ENCODE measurements at places on chromosomes 12 and 14.

DNA sequence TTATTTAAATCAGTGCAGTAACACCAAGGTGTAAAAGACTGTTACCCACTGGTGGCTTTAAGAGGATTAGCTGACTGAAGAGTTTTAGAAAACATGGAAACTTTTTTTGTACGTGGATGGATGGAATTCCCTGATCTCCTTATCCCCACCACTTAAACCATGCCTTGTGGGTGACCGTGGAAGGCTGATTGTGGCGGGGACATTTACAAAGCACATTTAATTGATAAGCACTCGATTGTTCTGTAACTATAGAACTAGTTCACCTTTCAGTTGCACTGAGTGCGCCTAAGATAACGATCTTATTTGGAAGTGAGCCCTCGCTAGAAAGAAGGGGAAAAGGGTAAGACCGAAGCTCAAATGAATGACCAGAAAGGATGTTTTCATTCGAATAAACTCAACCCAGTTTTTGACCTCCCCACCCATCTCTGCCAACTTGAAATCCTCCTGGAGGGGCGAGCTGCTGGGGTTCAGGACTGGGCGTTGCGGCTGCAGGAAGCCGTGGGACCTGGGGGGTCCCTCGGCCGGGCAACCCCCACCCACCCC is 688 bp upstream of the RASSF3 start:
- no peak for DNase-seq

- peak; percentile 19 for DNase-seq
Measured at GRCh38 chr12:28253161-28253641, 62.9 kb downstream of the CCDC91 start.

DNA sequence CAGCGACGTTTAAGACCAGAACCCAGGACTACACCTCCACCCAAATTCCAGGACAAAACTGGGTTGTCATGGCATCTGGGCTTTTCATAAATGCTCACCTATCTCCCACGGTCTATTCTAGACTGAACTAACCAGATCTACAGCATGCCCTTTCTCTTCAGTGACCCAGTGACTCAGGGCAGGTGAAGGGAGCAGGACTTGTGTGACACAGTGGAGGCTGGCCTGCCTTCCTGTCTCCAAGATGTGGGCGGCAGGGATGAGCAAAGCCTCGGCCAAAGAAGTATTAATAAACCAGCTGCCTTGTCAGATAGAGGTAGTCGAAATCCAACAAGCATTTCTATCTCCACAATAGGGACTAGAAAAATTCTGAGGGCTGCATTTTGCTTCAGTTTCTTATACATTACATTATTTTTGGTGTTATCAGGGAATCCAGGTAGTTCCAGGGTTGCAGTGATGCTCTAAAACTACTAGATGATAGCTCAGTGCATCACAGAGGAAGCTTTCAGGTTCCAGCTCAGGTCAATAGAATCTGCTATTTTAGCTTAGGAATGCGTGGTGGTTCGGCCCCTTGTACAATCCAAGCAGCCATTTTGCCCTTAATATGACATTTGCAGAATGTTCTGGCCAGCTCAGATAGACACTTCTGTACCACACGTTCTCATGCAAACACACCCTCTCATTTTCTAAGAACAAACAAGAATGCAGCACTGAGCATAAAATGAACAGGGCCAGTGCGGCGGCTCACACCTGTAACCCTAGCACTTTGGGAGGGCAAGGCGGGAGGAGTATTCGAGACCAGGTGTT is 4.2 kb upstream of the GLRX5 start:
- no peak for DNase-seq

DNA sequence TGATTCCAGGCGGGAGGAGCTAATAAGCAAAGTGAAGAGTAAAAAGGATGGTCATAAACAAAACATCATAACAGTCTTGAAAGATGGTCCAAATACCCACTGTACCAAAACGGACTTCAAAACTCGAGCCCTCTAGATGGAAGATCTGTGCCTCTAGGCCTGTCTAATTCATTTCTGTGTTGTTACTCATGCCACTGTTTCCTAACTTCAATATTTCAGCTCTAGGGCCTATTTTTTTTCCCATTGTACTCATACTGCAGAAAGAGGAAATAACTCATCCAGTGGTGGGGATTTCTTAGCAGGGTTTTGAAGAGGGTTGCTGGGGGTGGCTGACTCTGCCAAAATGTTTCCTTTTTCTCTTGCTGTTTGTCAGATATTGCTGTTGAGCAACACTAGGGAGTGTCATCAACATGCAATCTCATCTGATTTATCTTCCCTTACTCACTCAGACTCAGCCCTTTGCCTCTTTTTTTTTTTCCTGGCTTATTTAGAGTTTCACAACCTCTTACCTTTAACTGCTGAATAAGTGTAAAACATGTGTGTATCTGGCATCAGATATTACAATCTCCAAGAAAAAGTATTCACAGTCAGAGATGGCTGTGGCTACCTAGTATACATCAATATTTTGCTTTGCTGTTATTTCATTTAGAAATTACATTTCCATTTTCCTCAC is 189.6 kb downstream of the DUSP6 start:
- DNase-seq, result peak; percentile 98

DNA sequence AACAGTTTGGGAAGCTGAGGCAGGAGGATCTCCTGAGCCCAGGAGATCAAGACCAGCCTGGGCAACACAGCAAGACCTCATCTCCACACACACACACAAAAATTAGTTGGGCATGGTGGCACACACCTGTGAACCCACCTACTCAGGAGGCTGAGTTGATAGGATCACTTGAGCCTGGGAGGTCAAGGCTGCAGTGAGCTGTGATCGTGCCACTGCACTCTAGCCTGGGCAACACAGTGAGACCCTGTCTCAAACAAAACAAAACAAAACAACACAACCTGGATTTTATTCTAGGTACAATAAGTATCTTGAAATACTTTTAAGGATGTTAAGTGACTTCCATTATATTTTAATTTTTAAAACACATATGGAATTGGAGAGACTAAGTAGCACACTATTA is 45.8 kb downstream of the YAF2 start:
- no peak for DNase-seq

DNA sequence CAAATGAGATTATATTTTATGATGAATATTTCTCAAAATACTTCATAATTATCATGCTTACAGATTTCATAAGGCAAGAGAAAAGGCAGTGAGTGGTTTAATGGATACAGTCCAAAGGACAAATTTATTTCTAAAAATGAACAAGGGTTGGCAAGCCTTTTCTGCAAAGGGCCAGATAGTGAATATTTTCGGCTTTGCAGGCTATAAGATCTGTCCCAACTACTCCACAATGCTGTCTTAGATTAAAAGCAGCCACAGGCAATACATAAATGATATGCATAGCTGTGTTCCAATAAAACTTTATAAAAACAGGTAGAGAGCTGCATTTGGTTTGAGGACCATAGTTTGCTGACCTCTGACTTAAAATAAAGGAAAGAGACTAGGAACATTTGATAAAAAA is 42.9 kb upstream of the STK38L start:
- DNase-seq, result no peak

DNA sequence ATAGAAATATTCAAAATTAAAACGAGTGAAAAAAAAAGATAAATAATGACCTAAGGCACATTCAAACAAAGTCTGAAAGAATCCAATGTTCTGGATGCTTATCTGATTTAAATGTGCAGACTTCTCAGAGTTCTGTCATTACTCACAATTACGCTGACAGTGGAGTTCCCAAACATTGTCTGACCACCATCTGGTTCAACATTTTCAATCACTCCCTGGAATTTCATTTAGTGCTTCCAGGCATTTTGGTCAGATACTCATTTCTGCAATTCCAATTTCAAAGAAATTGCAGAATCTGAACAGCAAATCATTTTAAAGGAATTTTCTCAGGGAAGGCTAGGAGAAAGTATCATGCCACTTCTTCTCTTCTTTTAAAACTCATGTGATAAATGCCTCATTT is 398.2 kb upstream of the PDE3A start:
- DNase-seq, result peak; percentile 95

GRCh38 chr12:51528852-51529650 is 62.0 kb upstream of the SCN8A start:
- peak; percentile 58 for DNase-seq

DNA sequence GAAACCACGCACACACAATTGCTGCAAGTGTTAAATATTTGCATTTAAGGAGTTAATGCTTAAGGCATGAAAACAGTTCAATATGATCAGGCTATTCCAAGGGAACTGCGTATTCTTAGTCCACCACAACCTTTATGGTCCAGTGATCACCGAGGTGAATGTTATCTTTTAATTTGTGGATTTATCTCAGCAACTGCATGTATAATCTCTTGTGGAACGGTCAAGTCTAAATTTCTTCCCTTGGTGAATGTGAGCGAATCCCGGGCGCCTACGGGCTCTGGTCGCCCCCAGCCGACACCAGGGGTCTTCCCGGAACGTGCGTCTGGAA is 999 bp upstream of the AK7 start:
- no peak for DNase-seq

DNA sequence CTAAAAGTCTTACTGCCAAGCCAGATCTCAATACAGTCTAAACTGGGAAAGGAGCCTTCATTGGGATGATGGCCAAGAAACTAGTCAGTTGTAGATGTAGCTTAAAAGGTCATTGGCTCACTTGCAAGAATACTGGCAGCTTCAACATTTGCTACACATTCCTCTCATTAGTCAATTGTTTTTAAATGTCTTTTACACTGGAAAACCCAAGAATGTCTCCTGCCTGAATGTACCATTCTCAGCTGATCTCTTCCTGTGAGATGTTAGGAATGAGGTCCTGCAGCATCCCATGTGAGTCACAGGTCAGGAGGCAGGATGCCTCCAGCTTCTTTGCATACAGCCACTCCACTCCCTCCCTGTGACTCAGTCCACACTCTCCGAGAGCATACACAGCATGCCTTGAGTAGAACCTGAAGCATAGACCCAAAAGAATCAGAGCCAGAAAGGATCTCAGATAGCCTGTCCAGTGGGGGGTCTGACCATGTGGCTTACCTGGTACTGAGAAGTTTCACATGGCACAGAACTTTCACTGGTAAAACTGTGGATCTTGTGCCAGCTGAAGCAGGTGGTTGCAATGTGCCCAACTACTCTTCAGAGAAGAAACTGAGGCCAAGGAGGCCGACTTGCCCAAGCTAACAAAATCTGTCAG is 56.0 kb upstream of the HECTD1 start:
- peak; percentile 100 for DNase-seq

- DNase-seq, result no peak
Measured at GRCh38 chr12:105980085-105980484, 158.7 kb downstream of the NUAK1 start.

DNA sequence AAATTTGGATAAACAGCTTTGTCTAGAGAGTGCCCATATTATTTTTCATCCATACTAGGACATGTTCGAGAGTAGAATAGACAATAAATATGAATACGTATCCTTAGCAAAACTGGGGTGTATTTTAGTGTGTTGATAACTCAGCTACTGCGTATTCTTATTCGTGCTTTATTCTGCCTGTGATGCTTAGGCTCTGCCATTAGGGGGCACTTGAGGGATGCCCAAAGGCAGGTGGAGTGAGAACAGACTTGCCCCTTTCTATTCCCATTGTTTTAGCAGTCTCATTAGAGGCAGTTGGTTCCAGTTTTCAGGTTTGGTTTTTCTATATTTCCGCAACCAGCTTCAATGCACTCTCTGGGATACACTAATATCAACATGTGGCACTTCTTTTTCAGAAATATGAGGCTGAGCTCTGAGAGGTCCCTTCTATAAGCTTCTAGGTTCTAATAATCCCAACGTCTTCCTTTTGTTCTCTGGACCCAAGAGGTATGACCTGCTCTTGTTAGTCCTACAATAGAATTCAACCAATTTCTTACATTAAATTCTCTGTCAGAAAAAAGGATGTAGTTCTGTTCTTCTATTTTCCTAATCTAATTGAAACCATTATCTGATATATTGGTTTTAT is 985.7 kb upstream of the FBXO33 start:
- peak; percentile 14 for DNase-seq

DNA sequence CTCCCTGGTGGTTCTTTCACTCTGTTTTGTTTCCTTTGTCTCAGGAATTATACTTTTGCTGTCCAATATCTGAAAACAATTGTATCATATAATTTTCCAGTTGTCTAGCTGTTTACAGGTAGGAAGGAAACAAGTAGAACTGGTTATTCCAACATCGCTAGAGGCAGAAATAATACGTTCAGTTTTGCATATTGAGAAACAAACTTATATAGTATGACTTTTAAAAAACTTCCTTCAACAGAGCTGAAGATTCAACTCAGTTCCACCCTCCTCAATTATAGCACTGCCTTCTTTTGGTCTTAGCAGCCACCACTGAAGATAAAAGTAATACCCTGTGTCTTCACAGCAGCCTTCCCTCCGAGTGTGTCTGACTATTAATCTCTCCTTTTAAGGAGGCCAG is 214.3 kb downstream of the EFCAB11 start:
- DNase-seq, result no peak

DNA sequence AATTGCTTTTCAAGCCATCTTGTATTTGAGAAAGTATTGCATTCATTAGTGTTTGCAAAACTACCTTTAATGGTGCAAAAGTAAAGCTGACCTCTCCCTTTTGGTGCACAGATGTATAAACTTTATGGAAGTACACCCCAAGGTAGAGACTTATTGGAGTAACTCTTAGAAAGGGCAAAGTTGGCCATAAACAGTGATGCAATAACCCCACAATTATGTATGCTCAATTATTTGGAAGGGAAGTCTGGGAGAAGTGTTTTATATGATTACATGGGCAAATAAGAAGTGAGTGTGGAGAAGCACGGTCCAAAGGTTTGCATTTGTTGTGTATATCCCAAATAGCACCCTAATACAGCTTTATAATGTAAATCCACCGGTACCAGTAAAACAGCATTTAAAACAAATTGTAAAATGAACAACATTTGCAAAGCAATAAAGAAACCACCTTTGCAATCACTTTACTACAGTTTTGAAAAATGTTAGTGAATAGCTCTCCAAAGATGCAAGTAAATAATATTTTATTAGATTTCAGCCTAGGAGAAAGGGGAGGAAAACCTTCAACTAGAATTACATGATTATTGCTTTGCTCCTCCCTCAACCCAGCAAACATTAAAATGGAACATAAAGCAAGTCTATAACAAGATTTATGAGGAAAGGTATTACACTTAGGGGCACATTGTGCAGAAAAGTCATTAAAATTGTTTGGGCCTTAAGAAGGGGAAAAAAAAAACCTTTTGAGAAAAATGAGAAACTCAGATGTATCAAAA is 70.5 kb downstream of the HMGA2 start:
- no peak for DNase-seq

- peak; percentile 43 for DNase-seq
Measured at GRCh38 chr12:14167005-14167628, 185.7 kb upstream of the GRIN2B start.

DNA sequence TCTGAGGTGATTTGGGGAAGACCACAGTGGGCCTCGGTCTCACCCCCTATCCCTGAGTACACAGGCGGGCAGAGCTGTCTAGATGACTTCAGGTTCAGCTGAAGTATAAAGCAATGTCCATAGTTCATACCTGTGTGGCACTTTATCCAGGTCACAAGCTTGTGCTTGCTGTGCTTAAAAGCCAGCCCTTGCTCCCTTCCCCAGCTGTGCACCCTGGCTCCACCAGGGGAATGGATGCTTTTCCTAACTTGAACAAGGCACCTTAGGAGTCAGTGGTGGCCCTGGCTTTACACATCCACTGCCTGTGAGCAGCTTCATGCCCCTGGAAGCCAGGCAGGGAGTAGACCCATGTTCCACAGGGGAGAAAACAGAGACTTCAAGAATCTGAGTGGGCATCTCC is 5.5 kb downstream of the CARMIL3 start:
- no peak for DNase-seq
